ENCODE measurements at places on chromosomes 5 and 9.

DNA sequence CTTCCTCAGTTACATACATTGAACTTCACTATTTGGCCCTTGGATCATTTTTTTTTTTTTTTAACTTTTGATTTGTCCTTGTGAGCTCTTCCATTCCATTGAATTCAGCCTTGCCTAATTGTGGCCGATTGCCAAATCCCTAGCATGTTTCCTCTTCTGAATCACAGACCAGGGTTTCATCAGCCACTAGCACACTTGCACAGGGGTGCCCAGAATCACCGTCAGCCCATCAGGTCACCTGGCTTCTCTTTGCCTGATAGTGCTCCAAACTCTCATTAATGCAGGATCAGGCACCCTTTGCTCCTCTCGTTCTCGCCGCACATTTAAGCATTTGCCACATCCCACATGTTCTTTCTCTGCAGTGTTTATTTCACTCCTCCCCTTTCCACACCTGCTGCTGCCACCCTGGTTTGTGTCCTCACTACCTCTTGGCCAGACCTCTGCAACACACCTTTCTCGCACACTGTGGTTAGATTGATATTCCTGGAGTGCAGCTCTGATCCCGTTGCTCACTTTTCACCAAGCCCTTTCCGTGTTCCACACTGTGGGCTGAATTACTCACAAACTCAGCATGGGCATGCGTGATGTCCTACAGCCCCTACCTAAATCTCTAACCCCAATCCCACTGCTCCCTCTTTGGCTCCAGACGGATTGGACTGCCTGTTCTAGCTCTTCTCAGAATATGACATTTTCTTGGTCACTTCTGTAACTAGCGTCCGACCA, 9.8 kb downstream of the PIK3R1 start:
- no peaks in the 10 kb centered on the region for H3K27me3 ChIP-seq
- no peak for DNase-seq
- H3K4me1 ChIP-seq = peaks cover 40% of the 10 kb centered on the region

DNA sequence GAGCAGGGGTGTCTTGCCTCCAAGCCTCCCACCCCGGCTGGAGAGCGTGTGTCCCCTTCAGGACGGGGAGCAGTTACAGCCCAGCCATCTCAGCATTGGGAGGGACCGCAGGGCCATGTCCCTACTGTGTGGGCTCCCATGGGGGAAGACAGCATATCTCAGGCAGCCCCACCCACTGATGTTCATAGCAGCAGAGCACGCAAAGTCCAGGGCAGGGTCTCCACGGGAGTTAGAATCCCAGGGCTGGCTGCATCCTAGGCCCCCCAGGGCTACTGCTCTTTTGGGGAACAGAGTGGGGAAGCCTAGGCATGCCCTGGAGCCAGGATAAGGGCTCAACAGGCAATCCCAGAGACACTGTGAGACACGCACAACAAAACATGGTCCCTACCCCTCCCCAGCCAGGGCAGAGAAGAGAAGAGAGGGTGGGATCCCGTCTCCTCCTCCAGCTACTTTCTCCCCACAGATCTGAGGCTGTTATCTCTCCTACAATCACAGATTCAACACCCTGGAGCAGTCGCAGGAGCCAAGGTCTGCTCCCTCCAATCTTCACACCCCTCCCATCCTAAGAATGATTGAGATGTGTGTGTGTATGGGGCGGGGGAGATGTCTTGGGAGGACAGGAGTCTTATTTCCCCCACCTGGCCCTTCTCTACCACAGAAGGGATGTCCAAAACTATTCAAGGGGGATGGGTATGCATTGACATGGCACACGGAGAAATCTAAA, 3.4 kb downstream of the CNTFR start:
- H3K36me3 ChIP-seq = no peaks in the 10 kb centered on the region
- H3K4me1 ChIP-seq = no peaks in the 10 kb centered on the region
- no peak overlapping the region for H3K4me3 ChIP-seq
- H3K27ac ChIP-seq = no peak overlapping the region

- no peaks in the 10 kb centered on the region for H3K4me1 ChIP-seq
- H3K27me3 ChIP-seq = no peaks in the 10 kb centered on the region
- no peak overlapping the region for H3K27ac ChIP-seq
- no peak overlapping the region for H3K4me3 ChIP-seq
- no peaks in the 10 kb centered on the region for H3K36me3 ChIP-seq
- no peak for DNase-seq
Measured at GRCh38 chr5:108905805-108906204, 158.1 kb downstream of the FER start.

DNA sequence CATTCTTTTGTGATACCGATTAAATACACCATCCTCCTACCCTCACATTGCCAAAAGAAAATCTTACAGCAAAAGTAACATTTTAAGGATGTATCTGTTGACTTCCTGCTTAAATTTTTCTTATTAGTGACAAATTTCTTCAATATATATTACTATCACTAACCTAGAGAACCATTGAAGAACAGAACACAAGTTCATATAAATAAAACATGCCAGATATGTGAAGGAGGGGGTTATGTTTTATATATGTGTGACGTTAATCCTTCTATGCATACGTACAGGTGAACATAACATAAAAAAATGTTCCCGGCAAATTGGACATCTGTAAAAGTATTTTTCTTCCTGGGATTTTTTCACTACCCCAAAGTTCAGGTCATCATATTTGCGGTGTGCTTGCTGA, at the start of gene OR13F1:
Gene OR13F1, plus strand, starts transcription at position 301 of the 400 bp plus-strand sequence. Its CDS starts 0 bp downstream, at position 301.
- no peak within 1 kb of the TSS for H3K4me3 ChIP-seq
- DNase-seq = no peak
- H3K27ac ChIP-seq = no peak within 1 kb of the TSS
- no peaks in the 10 kb centered on the region for H3K36me3 ChIP-seq
- H3K4me1 ChIP-seq = no peaks in the 10 kb centered on the region

DNA sequence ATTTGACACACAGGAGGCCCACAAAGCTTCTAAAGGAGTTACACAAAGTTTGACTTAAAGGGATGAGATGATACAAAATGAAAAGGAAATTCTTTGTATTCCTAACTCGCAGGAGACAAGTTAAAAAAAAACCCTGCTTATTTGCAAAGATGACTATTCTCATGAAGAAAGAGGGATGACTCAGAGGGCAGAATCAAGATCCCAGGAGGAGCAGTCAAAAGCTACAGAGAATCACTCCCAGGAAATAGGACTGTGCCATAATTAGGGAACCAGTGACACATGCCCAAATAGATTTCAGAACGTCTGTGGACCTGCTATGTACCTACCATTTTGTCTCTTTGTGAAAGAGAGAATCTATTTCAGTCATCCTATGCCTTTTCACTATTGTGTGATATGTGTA, 103.5 kb upstream of the ARRDC3 start:
- H3K4me1 ChIP-seq = no peaks in the 10 kb centered on the region
- no peak for DNase-seq
- H3K36me3 ChIP-seq = no peaks in the 10 kb centered on the region

DNA sequence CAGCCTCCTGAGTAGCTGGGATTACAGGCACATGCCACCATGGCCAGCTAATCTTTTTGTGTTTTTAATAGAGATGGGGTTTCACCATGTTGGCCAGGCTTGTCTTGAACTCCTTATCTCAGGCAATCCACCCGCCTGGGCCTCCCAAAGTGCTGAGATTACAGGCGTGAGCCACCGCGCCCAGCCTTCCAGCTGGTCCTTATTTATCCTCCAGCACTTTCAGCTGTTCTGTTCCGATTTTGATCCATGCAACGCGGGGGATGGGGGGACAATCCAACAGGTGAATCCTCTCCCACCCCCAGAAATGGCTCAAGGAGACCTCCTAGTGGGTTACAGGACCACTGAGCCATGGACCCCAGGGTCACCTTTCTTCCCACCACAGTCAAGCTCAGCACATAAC, 14.7 kb upstream of the CDKN2AIPNL start:
- no peak overlapping the region for H3K4me3 ChIP-seq
- no peak overlapping the region for H3K27ac ChIP-seq
- no peak for DNase-seq
- no peaks in the 10 kb centered on the region for H3K36me3 ChIP-seq
- no peaks in the 10 kb centered on the region for H3K4me1 ChIP-seq

DNA sequence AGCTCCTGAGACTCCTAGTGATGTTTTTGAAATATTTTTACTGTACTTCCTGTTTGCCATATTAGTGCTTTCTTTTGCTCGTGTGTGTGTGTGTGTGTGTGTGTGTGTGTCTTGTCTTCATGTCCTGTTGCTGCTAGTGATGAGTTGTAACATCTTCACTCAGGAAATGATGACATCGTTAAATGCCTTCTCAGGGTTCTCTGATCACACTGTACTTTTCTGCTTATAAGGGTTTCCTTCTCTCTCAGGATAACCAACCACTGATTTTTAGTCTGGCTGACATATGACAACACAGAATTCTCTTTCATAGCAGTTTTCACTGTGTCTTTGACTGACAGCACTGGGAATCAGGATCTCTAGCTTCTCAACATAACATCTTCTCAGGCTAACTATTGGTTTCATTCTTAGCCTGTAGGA, 16.1 kb downstream of the SV2C start:
- no peak overlapping the region for H3K4me3 ChIP-seq
- no peaks in the 10 kb centered on the region for H3K4me1 ChIP-seq
- H3K36me3 ChIP-seq = no peaks in the 10 kb centered on the region
- H3K27me3 ChIP-seq = no peaks in the 10 kb centered on the region
- peak; percentile 28 for DNase-seq

GRCh38 chr5:10584714-10585517, 21.0 kb downstream of the ANKRD33B start:
- H3K4me1 ChIP-seq = peaks cover 90% of the 10 kb centered on the region
- H3K4me3 ChIP-seq = peak overlapping the region; percentile 26
- H3K36me3 ChIP-seq = peaks cover 7% of the 10 kb centered on the region
- DNase-seq = no peak
- H3K27me3 ChIP-seq = no peaks in the 10 kb centered on the region

DNA sequence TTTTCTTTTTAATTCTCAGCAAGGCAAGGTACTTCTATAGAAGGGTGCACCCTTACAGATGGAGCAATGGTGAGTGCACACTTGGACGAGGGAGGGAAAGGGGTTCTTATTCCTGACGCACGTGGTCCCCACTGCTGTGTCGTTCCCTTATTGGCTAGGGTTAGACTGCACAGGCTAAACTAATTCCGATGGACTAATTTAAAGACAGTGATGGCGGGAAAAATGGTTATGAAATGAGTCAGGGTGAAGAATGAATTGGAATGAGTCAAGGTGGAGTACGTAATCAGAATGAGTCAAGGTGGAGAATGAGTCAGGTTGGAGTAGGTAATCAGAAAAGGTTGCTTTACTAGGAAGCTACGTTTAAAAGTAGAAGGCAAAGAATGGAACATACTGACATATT, 2.1 kb upstream of the HMGCS1 start:
- H3K4me3 ChIP-seq = no peak overlapping the region
- H3K27me3 ChIP-seq = no peaks in the 10 kb centered on the region
- DNase-seq = no peak

DNA sequence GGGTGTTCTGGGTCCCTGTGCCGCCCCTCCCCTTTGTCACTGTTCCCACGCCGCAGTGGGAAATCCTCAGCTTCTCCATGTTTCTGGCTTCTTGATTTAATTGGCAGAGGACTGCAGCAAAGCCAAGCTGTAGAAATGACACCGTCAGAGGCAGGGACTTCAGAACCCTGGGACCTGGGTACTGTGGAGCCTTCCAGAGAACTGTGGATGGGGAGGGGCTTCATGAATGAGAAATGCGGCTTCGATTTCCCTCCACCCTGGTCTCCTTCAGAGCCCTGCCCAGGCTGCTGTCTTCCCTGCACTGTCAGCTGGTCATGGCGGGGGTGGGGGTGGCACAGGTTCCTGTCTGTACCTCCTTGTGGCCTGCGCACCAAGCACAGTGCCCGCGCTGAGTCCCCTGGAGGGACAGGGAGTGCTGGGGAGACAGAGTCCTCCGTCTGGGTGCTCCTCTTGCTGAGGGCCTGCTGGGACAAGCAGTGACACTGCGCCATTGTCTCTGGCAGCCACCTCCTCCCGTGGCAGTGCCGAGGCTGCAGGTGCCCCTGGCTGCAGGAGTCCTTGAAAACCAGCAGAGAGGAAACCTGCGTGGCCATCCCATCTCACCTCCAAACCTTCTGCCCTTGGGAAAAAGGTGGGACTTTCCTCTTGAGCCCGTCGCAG, 47.2 kb downstream of the COL5A1 start:
- no peak overlapping the region for H3K27ac ChIP-seq
- no peak overlapping the region for H3K4me3 ChIP-seq
- DNase-seq = no peak
- H3K4me1 ChIP-seq = peaks cover 7% of the 10 kb centered on the region
- no peaks in the 10 kb centered on the region for H3K36me3 ChIP-seq
- no peaks in the 10 kb centered on the region for H3K27me3 ChIP-seq

- no peak overlapping the region for H3K27ac ChIP-seq
- DNase-seq = no peak
- no peaks in the 10 kb centered on the region for H3K4me1 ChIP-seq
- no peaks in the 10 kb centered on the region for H3K36me3 ChIP-seq
Measured at GRCh38 chr5:102628441-102629175, 126.5 kb upstream of the PAM start.

- DNase-seq = peak; percentile 75
- H3K36me3 ChIP-seq = no peaks in the 10 kb centered on the region
- no peak overlapping the region for H3K4me3 ChIP-seq
- H3K27me3 ChIP-seq = peaks cover under 1% of the 10 kb centered on the region
- H3K4me1 ChIP-seq = no peaks in the 10 kb centered on the region
Measured at GRCh38 chr5:96434201-96434645, 1.2 kb upstream of the PCSK1 start.

GRCh38 chr9:121725008-121725775, 73.8 kb downstream of the DAB2IP start:
- peaks cover 11% of the 10 kb centered on the region for H3K27me3 ChIP-seq
- H3K4me3 ChIP-seq = no peak overlapping the region
- H3K4me1 ChIP-seq = no peaks in the 10 kb centered on the region
- H3K36me3 ChIP-seq = no peaks in the 10 kb centered on the region
- DNase-seq = no peak

DNA sequence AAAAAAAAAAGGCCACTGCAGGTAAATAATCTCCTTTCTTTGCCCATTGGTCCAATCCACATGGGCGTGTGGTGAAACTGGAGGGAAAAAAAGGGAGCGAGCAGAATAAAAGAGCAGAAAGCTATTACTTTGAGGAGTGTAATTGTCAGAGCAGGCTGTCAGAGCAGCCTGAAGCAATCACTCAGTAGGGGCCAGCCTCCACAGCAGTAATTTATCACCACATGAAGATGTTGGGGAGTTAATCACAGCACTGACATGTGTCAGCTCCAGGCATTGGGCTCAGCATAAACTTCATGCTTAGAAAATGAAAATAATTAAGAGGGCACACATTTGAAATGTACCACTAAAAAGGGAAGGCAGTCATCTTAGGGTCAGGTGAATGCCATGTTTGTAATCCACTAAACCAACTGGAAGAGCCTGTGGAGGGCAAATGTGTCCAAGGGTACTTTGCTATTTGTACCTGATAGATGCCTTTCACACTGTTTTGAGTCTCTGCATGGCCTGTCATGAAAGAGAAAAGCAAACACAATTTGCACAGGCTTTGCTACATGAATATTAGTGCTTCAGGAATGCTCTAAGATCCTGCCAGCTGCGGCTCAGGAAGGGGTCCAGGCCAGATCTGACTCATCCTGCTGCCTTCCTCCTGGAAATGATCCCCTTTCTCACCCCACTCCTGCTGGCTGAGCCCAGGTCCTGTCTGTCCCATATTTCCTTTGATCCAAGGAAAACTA, 2.9 kb upstream of the PTGER4 start:
- H3K36me3 ChIP-seq = peaks cover 16% of the 10 kb centered on the region
- peaks cover 57% of the 10 kb centered on the region for H3K4me1 ChIP-seq
- H3K27ac ChIP-seq = peak overlapping the region; percentile 97
- H3K27me3 ChIP-seq = no peaks in the 10 kb centered on the region
- DNase-seq = peak; percentile 40
- peak overlapping the region; percentile 59 for H3K4me3 ChIP-seq

GRCh38 chr9:91334053-91334452, 27.7 kb downstream of the AUH start:
- peaks cover 5% of the 10 kb centered on the region for H3K36me3 ChIP-seq
- DNase-seq = no peak
- no peak overlapping the region for H3K4me3 ChIP-seq
- no peaks in the 10 kb centered on the region for H3K27me3 ChIP-seq
- H3K27ac ChIP-seq = no peak overlapping the region
- no peaks in the 10 kb centered on the region for H3K4me1 ChIP-seq
